ENCODE measurements at places on chromosomes 11 and 22.

DNA sequence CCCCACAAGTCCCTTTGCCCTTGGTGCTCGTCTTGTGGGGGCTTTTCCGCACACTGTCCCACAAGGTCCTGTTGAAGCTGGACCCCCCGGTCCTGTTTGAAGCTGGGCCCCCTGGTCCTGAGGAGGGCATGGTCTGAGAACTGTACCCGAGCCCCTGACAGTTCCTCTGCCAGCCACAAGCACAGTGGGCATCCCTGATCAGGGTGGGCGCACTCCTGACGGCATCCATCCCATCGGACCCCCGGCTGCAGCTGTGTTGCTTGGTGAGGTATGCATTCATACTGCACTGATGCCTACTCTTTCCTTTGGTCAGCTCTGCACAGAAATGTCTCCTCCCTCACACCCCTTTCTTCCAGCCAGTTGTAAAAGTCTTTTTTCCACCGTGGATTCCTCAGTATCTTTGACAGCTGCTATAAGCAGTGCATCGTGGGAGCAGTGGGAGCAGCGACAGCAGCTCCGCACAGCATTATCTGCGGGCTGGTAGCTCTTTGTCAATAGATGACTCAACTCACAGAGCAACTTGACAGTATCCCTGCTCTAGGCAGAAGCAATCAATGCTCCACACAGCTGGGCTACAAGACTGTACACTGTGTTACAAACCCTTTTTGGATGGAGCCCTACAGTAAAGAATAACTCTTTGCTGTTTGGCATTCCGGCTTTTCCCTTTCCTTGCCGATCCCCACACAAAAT, 1030.8 kb upstream of the CCDC90B start:
- DNase-seq: no peak

- no peak for DNase-seq
Measured at GRCh38 chr22:44071781-44072326, 47.8 kb downstream of the PARVB start.

- no peak for DNase-seq
Measured at GRCh38 chr11:44615041-44615755, 49.7 kb downstream of the CD82 start.

GRCh38 chr22:32964411-32965057, 93.6 kb downstream of the SYN3 start:
- no peak for DNase-seq

- no peak for DNase-seq
Measured at GRCh38 chr11:120098503-120099020, 39.4 kb downstream of the TRIM29 start.

- no peak for DNase-seq
Measured at GRCh38 chr22:45507798-45508197, 5.1 kb downstream of the FBLN1 start.

GRCh38 chr11:130114726-130115125, 44.9 kb upstream of the ST14 start:
- DNase-seq: no peak

- DNase-seq: no peak
Measured at GRCh38 chr11:74566146-74566960, 26.0 kb upstream of the POLD3 start.

DNA sequence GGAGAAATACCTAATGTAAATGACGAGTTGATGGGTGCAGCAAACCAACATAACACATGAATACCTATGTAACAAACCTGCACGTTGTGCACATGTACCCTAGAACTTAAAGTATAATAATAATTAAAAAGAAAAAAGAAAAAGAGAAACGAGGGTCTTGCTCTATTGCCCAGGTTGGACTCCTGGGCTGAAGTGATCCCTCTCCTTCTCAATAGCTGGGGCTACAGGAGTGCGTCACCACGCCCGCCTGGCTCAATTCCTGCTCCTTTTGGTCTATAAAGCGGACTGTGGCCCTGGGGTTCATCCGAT, 521 bp upstream of the PTS start:
- DNase-seq: no peak

GRCh38 chr11:46247659-46248058, 29.8 kb upstream of the CREB3L1 start:
- no peak for DNase-seq

GRCh38 chr11:57626895-57627294, 22.8 kb downstream of the YPEL4 start:
- DNase-seq: no peak

DNA sequence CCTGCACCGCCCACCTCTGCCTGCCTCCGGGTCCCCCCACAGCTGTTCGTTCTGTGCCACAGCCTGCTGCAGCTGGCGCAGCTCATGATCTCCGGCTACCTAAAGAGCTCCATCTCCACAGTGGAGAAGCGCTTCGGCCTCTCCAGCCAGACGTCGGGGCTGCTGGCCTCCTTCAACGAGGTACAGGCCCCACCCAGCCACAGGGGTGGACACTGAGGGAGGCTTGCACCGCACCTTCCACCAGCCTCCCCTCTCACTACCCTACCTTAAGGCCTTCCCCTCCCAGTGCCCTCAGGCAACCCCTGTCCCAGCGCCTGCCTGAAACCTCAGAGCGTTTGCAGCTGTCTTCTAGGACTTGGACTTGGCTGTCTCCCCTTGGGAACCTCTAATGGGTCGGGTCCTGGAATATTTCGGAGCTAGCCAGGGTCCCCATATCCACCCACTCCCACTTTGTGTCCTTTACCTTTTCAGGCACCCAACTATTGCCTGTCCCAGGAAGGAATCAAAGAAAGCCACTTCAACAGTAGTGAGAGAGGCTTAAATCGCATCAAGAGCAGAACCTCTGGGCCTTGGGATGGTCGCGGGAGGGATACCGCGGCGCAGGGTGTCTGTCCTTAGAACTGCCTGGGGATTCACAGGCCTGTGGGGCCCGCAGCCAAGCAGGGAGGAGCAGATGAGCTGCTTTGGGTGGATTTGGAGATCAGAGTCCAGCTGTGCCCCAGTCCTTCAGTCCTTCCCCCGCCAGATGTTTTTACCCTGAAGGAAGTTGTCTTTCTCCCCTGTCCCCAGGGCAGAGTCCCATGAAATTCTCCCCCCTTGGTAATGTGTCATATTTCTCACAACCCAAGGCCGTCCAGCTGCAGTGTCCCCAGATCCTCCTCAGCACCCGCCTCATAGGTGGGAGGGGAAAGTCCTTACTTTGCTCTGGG, 13.3 kb downstream of the SLCO2B1 start:
- DNase-seq: no peak

- DNase-seq: no peak
Measured at GRCh38 chr11:61298663-61299244, 3.6 kb upstream of the VWCE start.

- DNase-seq: no peak
Measured at GRCh38 chr11:122100037-122100755, 15.8 kb downstream of the BLID start.

DNA sequence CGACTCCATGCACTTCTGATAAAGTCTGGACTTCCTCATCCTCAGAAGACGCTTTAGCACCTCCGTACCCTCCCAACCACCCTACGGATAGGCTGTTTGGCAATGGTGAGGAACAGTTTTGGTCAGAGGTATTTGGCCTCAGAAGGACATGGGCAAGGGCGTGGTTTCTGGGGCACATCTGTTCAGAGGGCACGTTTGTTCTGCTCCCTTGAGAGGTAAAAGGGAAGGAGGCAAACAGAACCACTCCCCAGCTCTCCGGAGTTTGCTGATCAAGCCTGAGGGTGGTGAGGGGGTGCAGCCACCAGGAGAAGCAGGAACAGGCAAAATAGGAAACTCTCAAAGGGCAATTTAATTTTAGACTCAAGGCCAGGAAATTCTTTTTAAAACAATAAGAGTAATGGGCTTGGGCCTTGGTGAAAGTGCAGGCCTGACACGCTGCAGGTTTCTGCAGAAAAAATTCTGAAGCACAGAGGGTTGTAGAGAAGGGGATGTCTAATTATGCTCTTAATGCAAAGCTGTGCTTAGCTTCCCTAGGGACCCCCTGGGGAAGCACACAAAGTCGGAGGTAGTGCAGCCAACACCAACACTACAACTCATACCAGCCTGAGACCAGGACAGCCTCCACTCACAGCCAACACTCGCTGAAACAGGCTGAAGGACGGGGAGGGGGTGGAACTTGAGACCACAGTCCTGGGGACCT, 23.3 kb downstream of the ETS1 start:
- no peak for DNase-seq

GRCh38 chr11:69385144-69385820, 91.3 kb downstream of the MYEOV start:
- DNase-seq: no peak

GRCh38 chr11:59273373-59273841, 60.7 kb upstream of the MPEG1 start:
- no peak for DNase-seq

DNA sequence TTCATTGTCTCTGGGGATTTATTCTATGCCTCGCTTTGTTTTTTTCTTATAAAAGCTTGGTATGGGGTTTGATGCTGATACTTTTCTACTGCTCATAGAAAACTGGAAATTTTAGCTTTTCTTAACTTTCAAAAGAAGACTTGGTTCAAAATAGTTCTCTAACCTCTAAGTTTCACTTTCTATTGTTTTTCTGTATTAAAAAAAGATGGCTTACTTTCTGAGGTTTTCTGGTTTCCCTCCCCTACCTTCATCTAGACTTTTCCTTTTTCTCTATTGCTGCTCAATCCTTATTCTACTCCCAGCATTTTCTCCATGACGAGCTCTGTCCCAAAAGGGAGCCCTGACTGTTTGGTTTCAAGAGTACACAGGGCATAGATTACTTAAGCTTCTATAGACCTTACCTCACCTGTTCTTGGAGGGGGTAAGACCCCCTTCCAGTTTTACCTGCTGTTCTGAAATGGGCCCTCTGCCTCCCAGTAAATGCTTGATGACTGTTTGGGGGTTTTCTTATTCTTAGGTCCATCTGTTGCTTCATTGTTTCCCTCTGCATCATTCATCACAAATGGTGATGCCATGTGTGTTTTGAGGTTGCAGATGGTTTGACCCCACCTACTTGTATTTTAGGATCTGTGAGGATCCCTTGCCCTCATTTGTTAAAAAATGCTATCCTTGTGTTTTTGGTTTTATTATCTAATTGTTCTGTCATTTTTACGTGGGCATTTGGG, 29.5 kb downstream of the DNHD1 start:
- no peak for DNase-seq

DNA sequence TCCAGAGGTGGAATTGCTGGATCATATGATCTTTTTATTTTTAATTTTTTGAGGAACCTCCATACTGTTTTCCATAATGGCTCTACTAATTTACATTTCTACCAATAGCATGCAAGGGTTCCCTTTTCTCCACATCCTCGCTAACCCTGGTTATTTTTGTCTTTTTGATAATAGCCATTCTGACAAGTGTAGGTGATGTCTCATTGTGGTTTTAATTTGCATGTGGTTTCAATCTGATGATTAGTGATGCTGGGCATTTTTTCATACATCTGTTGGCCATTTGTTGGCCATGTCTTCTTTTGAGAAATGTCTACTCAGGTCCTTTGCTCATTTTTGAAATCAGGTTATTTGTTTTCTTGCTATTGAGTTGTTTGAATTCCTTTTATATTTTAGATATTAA, 15.4 kb upstream of the OR4D5 start:
- DNase-seq: no peak

DNA sequence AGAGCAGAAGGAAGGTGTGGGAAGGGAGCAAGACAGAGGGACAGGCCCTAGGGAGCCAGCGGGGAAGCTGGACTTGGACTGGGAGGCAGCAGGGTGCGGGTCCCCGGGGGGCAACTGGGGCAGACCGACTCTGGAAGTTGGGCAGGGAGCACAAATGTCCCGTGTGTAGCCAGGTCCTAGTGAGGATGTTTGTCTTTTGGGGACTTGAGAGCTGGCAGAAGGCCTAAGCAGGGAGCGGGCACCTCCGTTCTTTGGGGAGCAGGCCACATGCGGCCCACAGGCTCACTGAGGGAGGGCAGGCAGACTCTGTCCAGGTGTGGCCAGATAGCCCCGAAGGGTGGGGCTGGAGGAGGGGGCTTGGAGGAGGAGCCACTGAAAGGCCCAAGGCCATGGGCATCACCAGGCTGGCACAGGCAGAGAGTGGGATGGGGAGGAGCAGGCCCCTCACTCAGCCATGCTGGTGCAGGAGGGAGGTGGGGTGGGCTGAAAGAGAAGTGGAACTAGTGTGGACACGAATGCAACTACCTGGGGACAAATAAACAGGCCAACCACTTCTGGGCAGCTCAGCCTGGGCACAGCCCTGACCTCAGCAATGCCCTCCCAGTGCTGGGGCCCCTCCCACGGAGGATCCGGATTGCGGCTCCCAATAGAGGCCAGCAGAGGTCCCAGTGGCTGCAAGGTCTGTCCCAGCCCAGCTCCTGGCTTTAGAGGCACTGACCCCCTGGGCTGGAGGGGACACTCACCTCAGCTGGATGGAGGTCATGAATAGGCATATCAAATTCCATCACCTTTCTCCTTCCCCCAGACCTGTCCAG, 1.3 kb upstream of the SCARF2 start:
- peak; percentile 56 for DNase-seq

GRCh38 chr11:67395555-67396258, 3.9 kb downstream of the RAD9A start:
- no peak for DNase-seq

GRCh38 chr22:22825213-22825593, 62.4 kb upstream of the IGLL5 start:
- no peak for DNase-seq

- no peak for DNase-seq
Measured at GRCh38 chr11:91272089-91272488, 952.5 kb upstream of the FAT3 start.

- no peak for DNase-seq
Measured at GRCh38 chr11:119625206-119625978, 103.6 kb downstream of the NECTIN1 start.

DNA sequence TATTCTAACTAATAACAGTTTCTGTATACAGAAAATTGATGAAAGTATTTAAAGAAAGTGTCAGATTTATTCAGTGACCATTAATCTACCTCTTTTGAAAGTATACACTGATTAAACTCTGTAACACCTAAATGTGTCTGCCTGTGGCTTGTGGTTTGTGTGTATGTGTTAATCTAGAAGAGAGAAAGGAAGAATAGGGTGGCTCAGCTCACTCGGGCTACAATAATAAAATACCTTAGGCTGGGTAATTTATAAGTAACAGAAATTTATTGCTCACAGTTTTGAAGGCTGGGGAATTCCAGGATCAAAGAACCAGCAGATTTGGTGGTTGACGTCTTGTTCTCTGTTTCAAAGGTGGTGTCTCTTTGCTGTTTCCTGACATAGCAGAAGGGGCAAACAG, 13.6 kb upstream of the OR5AS1 start:
- no peak for DNase-seq

DNA sequence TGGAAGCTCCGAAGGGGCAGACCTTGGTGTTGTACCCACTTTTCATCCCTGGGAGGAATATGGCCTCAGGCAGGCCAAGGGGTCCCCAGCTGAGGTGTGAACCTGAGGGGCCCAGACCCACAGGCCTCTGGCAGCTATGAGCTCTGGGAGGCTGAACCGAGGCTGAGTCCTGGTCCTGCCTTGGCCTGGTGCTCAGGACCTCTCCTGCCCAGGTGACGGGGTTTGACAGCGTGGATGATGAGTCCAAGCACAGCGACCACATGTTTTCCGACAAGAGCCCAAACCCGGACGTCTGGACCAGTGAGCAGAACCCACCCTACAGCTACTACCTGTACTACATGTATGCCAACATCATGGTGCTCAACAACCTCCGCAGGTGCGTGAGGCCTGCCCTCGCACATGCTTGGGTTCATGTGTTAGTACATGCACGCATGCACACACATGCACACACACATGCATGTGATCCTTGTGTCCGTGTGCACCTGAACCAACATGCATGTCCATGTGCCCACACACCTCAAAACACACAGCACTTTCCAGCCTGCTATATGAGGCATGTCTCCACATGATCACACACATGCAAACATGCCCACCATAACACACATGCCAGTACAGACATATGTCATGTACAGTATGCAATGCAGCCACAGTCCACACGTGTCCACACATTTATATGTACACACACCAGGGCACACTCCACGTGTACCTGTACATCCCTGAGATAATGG, 40.9 kb downstream of the RNF141 start:
- no peak for DNase-seq

Data from HEK293T (cell line).